Panc1 (cell line): ENCODE measurements at places on chromosomes 6 and 20. TPM values are rescaled to one million over a fixed set of nuclear protein-coding genes. Genes with fewer than 3 reads are reported as not detected.

GRCh38 chr6:56949265-56949664 lies 5.6 kb upstream of the BEND6 start:
- H3K27ac ChIP-seq = no peak overlapping the region
- no peak overlapping the region for H3K4me3 ChIP-seq
- H3K27me3 ChIP-seq = no peaks in the 10 kb centered on the region
- no peak for DNase-seq
- peaks cover 23% of the 10 kb centered on the region for H3K36me3 ChIP-seq
- H3K4me1 ChIP-seq = peaks cover 14% of the 10 kb centered on the region

DNA sequence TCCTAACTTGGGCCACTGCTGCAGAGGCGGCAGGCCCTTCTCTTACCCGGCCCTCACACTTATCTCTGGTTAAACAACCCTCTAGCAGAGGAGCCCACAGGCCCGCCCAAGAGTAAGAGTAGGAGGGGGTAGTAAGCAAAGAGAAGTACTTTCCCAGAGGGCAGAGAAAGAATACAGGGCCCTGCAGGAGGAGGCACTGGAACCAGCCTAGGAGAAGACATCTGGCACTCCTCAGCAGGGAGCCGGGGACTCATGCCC lies 10.1 kb downstream of the MTCH1 start:
- H3K4me3 ChIP-seq = no peak overlapping the region
- no peak overlapping the region for H3K27ac ChIP-seq
- no peak for DNase-seq
- H3K36me3 ChIP-seq = peaks cover 22% of the 10 kb centered on the region

CRISP3 gene
- total RNA-seq = not detected

MAK gene
- total RNA-seq = 0.21 TPM

GRCh38 chr6:40347571-40348011 lies 239.6 kb downstream of the LRFN2 start:
- no peaks in the 10 kb centered on the region for H3K36me3 ChIP-seq
- H3K27ac ChIP-seq = no peak overlapping the region
- no peaks in the 10 kb centered on the region for H3K4me1 ChIP-seq
- no peak overlapping the region for H3K4me3 ChIP-seq

- H3K27ac ChIP-seq = peak overlapping the region; percentile 66
- H3K4me3 ChIP-seq = no peak overlapping the region
- no peaks in the 10 kb centered on the region for H3K27me3 ChIP-seq
- H3K4me1 ChIP-seq = peaks cover 38% of the 10 kb centered on the region
- no peaks in the 10 kb centered on the region for H3K36me3 ChIP-seq
- no peak for DNase-seq
Measured at GRCh38 chr20:53859684-53860083, 210.7 kb downstream of the BCAS1 start.

PI16 gene
- not detected for total RNA-seq
